ENCODE measurements at places on chromosomes 6 and 20. TPM values are rescaled to one million over a fixed set of nuclear protein-coding genes. Genes with fewer than 3 reads are reported as not detected.

GRCh38 chr20:41364967-41365765 lies 1.5 kb downstream of the EMILIN3 start:
- no peak for DNase-seq

DNA sequence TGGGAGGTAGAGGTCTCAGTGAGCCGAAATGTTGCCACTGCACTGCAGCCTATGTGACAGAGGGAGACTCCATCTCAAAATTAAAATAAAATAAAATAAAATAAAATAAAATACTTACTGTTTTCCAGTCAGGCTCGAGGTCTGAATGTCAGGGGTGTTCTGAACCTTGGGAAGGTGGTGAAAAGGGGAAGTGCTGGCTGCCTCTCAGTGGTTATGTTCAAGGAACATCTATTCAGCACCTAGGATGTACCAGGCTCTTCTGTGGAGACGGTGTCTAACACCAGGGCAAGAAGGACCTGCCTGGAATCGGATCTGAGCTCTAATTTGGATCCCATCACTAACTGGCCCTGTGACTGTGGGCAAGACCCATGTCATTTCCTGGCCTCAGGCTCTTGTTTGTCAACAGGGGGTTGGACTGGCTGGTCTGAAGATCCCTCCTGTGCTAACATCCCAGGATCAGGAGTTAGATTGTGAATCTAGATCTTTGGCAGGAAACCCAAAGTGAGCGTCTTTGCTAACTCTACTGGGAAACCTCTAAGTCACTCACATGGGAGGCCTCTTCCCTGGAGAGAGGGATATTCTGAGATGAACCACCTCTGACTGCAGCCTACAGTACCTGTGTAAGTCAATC lies 63.4 kb upstream of the SIRPG start:
- no peak for DNase-seq

- no peak for DNase-seq
These were observed 1.5 kb upstream of the NEDD9 start for GRCh38 chr6:11233673-11234573.

GRCh38 chr6:100226811-100227210 lies 232.8 kb upstream of the MCHR2 start:
- DNase-seq = no peak

- DNase-seq = no peak
These were observed 93.3 kb downstream of the PPP1R14C start for GRCh38 chr6:150236114-150236513.

GRCh38 chr6:84249724-84250123 lies 22.3 kb upstream of the CEP162 start:
- DNase-seq = no peak

Gene RNGTT
- total RNA-seq = 23.1 TPM

Gene CAGE1
- 0.70 TPM for total RNA-seq

Gene MCCD1
- total RNA-seq = not detected

Gene NHLRC1
- 0.89 TPM for total RNA-seq
